D341Med (cell line): ENCODE measurements at places on chromosomes 3 and 15.

GRCh38 chr3:177513815-177514610, 316.7 kb upstream of the TBL1XR1 start:
- DNase-seq = no peak

DNA sequence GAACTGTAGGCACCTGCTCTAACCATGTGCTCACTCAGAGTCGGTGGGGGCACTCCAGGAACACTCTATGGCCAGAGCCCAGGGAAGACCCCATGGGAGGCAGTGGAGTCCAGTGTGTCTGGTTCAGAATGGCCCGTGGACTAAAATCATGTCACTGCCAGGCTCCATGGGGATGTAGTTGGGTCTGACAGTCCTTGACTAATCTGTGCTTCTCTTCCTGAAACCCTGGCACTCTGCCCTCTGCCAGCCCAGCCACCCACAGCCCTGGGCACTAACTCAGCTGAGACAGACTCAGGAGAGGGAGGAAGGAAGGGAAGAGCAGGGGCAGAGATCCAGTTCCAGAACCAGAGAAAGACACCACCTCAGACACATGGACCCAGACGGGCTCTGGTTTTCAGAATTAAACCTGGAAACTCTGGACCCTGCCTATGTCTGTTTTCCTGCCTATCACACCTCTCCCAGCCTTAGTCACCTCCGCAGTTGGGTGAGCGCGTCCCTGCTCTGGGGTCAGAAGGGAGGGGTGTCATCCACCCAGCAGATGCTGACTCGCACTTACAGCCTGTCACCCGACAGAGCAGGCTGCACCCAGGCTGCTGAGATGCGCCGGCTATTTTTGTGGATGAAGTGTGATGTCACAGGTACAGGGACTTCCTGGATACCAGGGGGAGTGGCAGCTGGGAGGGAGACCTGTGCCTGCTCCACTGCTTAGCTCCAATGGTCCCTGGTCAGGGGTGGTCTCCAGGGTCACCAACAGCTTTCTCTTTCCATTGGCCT, 56.8 kb upstream of the INSYN1 start:
- no peak for DNase-seq

DNA sequence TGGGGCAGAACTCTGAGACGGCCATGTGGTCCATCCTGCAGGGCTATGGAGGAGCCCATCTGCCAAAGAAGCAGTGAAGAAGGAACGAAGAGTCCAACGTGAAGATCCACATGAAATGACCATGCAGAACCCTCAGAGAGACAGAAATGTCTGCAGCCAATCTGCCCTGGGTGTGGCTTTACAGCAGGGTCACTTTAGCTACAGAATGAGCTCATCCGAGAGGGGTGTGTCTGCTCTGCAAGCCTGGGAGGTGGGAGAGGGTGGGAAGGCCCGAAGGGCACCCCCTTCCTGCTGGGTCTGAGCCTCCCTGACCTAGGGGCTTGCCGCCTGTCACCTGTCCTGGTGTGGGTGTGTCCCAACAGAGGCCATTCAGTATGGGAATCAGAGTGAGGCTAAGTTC, 176.3 kb downstream of the ATP10A start:
- no peak for DNase-seq

DNA sequence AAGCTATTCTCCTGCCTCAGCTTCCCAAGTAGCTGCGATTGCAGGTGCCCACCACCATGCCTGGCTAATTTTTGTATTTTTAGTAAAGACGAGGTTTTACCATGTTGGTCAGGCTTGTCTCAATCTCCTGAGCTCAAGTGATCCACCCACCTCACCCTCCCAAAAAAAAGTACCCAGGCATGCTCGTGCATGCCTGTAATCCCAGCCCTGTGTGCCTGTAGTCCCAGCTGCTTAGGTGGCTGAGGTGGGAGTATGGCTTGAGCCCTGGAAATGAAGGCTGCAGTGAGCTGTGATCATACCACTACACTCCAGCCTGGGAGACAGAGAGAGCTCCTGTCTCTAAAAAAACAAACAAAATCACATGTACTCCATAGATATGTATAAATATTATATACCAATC, 176.5 kb downstream of the SOX2 start:
- no peak for DNase-seq

DNA sequence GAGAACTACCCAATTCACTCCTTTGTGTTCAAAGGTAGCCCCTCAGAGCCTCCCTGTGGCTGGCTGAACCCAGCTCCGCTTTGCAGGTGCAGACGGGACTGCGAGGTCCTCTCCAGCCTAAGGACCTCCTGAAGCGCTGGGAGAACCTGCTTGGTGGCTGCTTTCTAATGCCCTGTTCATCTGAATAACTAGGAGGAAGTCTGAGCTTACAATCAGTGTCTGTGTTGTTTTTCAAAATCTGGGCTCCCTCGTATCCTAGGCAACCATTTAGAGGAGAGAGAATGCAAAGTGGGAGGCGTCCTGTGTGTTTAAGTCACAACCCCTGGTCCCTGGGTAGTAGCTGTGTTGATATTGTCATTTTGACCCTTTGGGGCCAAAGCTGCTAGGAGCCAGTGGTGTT, 99.9 kb downstream of the GABRG3 start:
- DNase-seq = no peak

GRCh38 chr3:162353414-162353813, 856.8 kb downstream of the OTOL1 start:
- DNase-seq = no peak

GRCh38 chr15:37130356-37130755, 30.0 kb upstream of the MEIS2 start:
- no peak for DNase-seq

- DNase-seq = no peak
Measured at GRCh38 chr15:94747510-94747909, 516.1 kb downstream of the MCTP2 start.

GRCh38 chr15:29968895-29969561, 113.7 kb upstream of the GOLGA8J start:
- no peak for DNase-seq
